ENCODE measurements at places on chromosomes 13 and 19.
A peak's percentile ranks its signal among the peaks of the same experiment; 100 is the strongest.

- DNase-seq, result no peak
These were observed 28.8 kb downstream of the CELF5 start for GRCh38 chr19:3253270-3253669.

DNA sequence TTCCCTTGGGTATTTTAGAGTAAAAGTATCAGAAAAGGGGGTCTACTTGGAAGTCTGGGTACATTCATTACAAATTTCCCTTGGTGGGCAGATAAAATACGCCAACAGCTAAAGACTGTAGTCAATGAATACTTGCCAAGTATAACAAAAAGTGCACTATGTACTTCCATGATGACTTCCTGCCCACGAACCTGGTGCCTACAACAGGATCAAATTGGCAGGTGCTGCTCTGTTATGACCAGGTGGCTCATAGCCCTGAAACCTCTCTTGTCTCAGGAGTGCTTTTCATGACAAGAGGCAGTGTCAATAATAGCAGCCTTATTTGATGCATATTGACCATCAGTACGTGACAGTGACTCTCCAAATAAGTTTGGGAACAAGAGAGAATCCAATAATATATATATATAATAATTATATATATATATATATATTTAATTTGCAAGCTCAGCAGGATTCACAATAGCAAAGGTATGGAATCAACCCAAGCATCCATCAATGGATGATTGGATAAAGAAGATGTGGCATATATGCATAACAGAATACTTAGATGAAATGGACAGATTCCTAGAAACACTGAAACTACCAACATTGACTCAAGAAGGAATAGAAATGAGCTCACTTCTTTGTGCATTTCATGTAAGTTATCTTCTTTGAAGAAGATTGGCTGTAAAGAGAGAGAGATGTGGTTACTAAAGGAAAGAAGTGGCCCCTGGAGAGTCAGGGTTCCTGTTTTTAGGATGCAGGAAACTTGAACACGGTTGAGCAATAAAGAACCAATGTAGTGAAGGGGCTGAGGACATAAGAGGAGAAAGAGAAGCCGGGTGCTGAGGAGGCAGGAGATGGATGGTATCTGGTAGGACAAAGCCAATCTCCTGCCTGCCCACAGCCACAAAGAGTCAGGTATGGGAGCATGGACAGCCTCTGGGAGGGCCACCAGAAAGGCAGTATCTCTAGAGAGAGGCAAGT lies 52.0 kb upstream of the GTF2F2 start:
- DNase-seq, result no peak

GRCh38 chr19:16795731-16796130 lies 33.5 kb upstream of the SIN3B start:
- no peak for DNase-seq

- DNase-seq, result no peak
These were observed 6.0 kb upstream of the KXD1 start for GRCh38 chr19:18551631-18552030.

GRCh38 chr19:44718441-44719261 lies 19.7 kb downstream of the CEACAM16 start:
- DNase-seq, result no peak

DNA sequence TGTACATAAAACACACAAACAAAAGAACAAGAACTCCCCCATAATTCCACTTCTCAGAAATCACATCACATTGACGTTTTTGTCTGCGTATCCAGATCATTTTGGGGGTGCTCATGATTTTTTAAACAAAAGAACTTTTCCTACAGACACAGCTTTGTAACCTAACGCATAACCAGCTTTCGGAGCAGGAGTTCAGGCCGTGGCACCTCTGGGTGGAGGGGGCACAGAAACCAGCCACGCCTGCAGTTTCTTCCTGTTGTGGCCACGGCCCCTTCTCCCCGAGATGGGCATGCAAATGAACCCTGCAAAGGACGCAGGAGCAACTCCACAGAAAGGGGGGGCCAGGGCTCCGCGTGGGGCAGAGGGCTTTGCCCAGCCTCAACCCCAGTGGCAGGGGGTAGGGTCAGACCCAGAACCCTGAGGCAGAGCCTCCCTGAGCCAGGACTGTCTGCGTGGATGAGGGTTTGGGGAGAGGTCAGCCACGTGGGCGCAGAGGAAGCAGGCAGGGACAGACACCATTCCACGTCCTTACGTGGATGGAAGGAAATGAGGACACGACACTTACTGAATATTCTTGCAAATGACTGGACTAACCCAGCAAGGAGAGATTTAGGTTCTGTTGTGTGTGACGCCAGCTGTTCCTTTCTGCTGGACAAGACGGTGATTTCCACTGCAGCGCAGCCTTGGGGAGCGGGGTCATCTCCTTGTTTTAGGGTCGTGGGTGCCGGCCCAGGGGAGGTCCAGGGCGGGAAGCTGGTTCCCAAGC lies 64.4 kb downstream of the RASA3 start:
- peak; percentile 27 for DNase-seq

GRCh38 chr19:20371911-20372310 lies 193.7 kb downstream of the ZNF737 start:
- no peak for DNase-seq

- no peak for DNase-seq
These were observed 108.3 kb downstream of the POSTN start for GRCh38 chr13:37490176-37490779.

- peak; percentile 35 for DNase-seq
These were observed 10.1 kb upstream of the ZNF358 start for GRCh38 chr19:7505682-7506384.

- DNase-seq, result no peak
These were observed 2.6 kb downstream of the GRIK5 start for GRCh38 chr19:42067315-42067888.

DNA sequence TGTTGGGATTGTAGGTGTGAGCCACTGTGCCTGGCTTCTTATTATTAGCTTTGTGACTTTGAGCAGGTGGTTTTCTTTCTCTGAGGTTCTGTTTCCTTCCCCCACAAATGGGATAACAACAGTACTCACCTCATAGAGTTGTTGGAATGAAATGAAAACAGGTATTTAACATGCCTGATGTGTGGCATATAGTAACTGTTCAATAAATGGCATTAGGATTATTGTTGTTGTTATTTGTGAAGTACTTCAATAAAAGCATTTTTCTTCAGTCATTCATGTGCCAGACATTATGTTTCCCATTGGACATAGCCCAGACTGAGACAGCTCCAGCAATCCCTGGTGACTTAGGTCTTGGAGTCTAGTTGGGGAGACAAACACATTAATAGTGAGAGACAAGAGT lies 1.5 kb downstream of the MEGF8 start:
- DNase-seq, result no peak

Data from activated CD4-positive, alpha-beta memory T cell treated with anti-CD3 and anti-CD28 coated beads, Interleukin-2, amount 10 ng/mL, durations not matched to agents 7 days and 5 days (primary cell).